ENCODE measurements at places on chromosomes 16 and 17.
A peak's percentile ranks its signal among the peaks of the same experiment; 100 is the strongest.

- DNase-seq: no peak
These were observed 145.7 kb upstream of the IRX3 start for GRCh38 chr16:54431997-54432896.

DNA sequence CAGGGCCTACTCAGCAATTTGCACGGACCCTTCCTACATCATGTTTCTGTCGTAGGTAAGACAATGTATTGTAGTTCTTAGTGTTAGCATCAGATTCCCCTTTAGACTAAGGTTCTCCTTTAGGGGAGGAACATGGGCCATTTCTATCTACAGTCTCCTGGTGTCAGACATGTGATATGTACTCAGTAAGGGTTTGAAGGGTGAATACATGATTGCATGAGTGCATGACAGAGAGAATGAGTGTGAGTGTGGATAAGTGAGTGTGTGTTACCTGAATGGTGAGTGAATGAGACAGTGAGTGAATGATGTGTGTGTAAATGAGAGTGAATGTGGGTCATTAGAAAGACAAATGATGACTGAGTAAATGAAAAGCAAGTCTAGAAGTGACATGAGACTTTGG, 476.8 kb downstream of the HAPSTR1 start:
- no peak for DNase-seq

- DNase-seq: peak; percentile 47
These were observed 720 bp upstream of the ZPBP2 start for GRCh38 chr17:39867084-39867879.

DNA sequence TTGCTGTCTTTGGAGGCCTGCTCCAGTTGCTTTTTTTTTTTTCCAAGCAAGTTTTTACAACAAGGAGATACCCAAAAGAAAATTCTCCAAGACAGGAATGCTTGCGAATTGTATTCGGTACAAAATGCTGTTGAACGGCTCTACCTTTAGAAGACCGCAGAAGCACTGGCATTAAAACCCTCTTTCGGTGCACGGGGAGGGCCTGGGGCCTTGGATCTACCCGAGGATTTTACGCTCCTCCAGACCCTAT, 1.3 kb upstream of the HELZ start:
- no peak for DNase-seq

All from activated CD8-positive, alpha-beta T cell treated with anti-CD3 and anti-CD28 coated beads, Interleukin-2, amount 10 ng/mL, durations not matched to agents 7 days and 5 days (primary cell).